Subcutaneous preadipocyte (primary cell): ENCODE measurements at places on chromosomes 3 and 15. TPM values are rescaled to one million over a fixed set of nuclear protein-coding genes. Genes with fewer than 3 reads are reported as not detected.

The ZNF860 gene
- total RNA-seq, result under 0.01 and 0.59 TPM in 2 replicates

The ACKR2 gene
- total RNA-seq, result 0.20 TPM in 1 of 2 replicates, not detected in the other

The PIAS1 gene
- 27.4 and 27.9 TPM in 2 replicates for total RNA-seq

The SCN11A gene
- total RNA-seq, result under 0.01 TPM in 1 of 2 replicates, not detected in the other

The GRK7 gene
- not detected in 2 replicates for total RNA-seq

The GHRL gene
- not detected in 2 replicates for total RNA-seq

The SLC25A26 gene
- total RNA-seq, result 14.1 and 16.9 TPM in 2 replicates

The STAB1 gene
- total RNA-seq, result 0.20 and 1.8 TPM in 2 replicates

The ULK4 gene
- 11.3 and 19.1 TPM in 2 replicates for total RNA-seq
